ENCODE measurements at places on chromosomes 7 and 10.

GRCh38 chr10:132494866-132495630 is 42.5 kb upstream of the INPP5A start:
- DNase-seq = no peak

DNA sequence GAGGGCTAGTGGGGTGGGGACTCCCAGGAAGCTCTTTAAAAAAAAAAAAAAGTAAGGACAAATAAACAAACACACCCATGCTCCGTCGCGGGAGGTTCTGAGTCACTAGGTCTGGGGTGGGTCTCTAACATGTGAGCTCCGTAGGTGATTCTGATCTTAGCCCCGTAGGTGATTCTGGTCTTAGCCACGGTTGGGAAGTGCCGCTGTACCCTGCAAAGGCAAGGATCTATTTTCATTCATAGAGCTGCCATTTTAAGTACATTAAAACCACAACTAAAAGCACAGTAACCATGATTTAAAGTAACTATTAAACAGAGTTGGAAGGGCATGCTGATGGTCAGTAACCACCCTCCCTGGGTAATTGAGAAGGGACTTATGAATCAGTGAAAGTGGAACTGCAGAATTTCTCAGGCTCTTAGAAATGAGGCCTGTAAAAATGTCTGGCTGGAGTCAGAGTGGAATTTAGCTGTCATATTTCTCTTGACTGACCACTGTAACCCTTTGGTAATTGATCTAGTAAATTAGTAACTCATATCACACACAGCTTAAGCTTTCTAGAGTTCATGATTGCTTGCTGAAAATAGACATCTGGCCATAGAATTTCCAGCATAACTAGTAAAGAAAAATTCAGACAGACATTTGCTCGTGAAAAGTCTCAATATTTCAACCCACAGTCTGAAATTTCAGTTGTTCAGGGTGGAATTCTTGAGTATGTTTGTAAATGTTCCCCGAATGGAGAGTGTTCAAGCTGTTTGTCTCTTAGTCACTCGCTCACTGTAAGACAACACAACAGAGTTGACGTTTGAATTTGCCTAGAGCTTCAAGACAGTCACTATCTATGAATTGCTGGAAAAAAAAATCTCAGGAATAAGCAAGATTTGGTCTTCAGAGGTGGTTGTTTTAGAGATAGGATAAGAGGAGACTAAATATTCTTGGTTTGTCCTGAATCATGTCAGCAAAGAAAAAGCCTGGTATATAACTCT is 34.2 kb upstream of the TCF7L2 start:
- no peak for DNase-seq

- DNase-seq = no peak
Measured at GRCh38 chr7:50565977-50566376, 772 bp upstream of the DDC start.

DNA sequence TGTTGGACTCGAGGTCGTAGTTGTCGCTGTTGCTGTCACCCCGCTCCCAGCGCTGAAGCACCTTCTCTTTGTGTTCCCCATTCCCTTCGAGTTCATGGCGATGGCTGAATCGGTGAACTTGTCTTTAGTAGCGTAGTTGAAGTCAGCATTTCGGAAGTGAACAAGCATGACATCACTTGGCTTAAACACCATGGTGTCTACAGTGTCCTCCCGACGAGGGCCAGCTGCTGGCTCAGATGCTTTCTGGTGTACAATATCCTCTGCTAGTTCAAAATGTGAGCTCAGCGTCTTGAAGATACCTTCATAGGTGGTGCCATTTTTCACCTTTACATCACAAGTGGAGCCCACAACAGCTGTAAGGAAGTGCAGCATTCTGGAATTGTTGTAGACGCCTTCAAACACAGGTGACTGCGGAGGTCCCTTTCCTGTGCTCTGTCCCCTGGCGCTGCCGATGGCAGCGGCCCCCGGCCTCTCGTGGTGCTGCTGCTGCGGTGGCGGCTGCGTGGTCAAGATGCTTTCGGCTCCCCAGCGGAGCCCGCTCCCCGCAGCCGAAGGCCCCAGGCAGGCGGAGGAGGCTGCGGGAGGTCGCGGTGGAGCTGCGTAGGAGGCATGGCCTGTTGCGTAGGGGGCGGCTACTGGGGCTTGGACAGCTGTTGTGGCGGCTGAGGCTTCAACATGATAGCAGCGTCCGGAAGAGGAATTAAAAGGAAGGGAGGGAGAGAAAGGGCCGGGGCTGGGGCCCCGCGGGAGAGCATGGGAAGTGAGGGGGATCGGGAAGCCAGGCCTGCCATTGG is 59.3 kb downstream of the ANKMY2 start:
- DNase-seq = no peak
